ENCODE measurements at places on chromosomes 6 and 20.

DNA sequence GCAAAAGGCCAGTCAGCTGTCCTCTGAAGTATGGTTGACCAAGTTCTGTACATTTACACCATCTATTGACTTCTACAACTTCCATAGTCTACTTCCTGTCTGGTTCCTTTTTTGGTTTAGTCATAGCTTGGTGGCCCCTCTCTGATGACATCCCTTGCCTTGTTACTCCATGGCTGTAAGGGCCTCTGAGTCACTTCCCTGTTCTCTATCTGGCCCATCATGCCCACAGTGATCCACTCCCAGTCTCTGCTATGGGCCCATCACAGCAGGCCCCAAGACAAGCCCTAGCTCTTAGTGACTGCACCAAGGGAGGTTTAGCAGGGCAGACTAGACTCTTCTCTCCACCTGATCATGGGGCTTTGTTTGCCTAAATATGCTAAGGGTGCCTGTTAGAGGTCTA is 441.6 kb downstream of the HACE1 start:
- DNase-seq: no peak

DNA sequence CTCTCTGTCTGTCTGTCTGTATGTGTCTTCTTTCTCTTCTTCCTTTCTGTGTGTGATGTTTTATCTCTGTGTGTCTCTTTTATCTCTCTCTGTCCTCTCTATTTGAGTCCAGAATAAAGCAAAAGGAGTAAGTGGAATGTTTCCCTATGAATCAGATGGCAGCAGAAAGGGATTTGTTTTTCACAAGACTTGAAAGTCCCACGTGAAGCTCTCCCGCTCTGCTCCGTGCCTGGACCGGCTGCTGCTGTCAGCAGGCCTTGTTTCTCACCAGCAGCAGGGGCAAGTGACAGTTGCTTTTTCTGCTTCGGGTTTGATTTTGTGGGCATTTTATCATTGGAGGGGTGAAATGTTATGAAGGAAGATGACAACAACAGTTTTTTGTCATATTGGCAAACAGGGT is 212.7 kb downstream of the PACRG start:
- DNase-seq: no peak

GRCh38 chr6:162260027-162260426 is 467.5 kb downstream of the PRKN start:
- DNase-seq: no peak

GRCh38 chr6:52260634-52261033 is 16.3 kb upstream of the IL17F start:
- no peak for DNase-seq

DNA sequence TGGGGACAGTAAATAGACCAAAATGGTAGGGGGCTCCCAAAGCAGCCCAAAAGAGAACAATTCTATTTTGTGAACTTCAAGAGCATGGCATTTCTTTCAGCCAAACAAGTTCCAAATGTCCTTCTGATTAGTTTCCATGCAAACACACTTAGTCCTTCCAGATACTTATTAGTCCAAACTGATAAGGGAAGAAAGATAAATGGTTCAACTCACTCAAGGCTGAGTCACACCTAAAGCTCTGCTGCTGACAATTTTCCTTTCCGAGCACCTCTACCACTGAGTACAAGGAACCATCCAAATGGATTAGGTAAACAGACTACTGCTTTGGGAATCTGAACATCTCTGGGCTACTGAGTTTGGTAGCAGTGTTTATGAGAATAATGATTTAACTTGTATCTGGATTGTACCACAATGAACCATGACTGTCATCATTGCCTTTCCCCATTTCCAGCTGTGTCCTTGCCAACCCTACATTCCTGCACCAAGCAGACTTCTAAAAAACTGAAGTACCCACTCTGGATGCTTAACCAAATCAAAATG is 71.2 kb downstream of the TNFRSF21 start:
- DNase-seq: no peak

GRCh38 chr6:157253017-157253416 is 70.3 kb downstream of the TMEM242 start:
- DNase-seq: no peak

DNA sequence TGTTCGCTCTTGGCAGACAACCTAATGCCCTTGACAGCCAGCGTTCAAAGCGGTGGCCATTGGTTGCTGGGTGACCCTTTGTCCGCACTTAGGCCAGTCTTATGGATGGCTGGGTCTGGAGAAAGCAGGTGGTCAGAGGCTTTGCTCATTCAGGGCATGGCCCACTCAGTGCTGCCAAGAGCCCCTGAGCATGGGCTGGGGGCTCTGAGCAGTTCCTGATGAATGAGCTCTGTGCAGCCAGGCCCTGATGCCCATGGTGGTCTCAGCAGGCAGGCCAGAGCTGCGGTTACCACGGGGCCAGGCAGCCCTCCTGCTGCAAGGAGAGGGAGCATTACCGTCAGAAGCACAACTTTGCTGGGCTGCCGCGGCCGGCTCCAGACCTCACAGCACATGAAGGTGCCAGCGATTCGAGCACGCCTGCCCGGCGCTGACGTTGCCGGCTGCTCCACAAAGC is 36.3 kb downstream of the CDH4 start:
- no peak for DNase-seq

GRCh38 chr6:168152306-168152963 is 73.4 kb upstream of the FRMD1 start:
- no peak for DNase-seq

GRCh38 chr6:10518557-10519407 is 2.4 kb upstream of the GCNT2 start:
- no peak for DNase-seq

DNA sequence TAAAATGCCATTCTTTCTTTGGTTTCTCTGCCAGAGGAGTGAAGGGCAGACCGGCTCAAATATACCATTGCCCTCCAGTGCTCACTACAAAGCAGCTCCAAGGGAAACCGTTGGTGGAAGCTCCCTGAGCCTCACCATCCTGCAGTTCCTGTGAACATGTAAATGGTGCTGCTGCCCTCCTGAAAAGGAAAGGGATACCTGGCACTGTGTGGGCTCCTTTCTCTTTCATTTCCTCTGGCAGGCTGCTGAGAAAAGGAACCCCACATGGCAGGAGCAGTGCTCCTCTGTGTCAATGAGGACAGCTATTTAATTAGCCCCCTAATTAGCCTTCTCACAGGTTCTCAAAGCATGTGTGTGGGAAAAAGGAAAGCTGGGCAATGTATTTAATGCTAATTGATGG is 142.5 kb downstream of the KLHL32 start:
- DNase-seq: no peak

DNA sequence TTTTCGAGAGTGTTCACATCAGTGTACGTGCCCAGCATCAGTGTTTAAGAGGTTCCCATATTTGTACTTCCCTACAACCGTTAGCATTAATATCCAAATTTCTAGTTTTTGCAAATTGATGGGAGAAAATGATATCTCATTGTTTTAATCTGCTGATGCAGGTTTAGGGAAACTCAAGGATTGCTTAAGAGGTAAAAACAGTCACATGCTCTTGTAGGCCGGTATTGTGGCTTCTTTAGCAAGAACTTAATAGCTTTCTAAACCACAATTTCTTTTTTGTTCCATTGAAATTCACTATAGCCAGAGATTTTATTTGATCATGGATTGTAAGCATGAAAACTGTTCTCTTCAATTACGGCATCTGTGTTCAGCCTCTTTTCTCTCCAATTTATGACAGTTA is 29.5 kb downstream of the BEND6 start:
- no peak for DNase-seq

DNA sequence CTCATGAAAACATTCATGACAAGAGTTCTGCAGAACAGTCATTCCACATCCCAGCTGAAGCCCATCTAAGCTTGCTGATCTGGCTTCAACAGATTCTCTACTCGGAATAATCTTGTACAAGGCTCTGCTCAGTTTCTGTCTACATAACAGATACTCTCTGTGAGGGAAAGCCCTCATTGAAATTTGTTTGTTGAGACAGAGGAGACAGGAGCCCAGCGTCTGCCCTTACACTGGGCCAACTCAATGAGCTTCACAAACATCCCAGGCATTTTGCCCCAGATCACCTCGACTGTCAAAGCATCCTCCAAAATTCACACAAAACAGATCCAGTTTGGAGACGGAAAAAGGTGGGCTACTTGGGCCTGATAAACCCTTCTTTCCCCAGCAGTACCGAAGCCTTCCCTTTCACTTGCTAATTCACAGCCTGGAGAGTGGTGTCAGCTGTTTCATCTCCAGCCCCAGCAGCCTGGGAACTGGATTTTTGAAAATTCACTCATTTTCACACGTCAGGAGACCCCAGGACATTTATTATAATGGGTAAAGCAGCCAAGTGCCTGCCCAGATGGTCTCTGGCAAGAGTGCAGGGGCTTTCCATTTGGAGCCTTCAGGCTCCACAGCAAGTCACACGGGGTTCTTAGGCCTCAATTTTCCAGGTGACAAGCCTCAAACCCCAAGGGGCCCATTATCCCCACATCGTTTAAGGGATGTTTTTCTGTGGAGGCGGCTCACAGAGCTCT is 7.3 kb downstream of the CCDC167 start:
- no peak for DNase-seq

- no peak for DNase-seq
Observed at GRCh38 chr6:6826095-6826901, 237.8 kb downstream of the LY86 start.

DNA sequence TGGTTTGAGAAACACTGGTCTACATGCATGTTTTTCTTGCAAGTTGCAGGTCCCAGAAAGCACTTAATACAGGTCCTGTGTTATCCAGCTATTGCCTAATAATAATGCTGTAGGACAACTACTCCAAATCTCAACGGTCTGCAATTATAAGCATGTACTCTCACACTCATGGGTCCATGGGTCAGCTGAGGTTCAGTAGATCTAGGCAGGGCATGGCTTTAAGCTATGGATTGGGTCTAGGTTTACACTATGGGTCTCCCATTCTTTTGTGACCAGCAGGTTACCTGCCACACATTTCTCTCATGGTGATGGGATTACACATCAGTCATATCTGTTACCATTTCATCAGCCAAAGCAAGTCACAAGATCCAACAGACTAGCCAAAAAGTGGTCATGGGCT is 13.9 kb downstream of the ISM1 start:
- DNase-seq: no peak

Data from activated CD8-positive, alpha-beta memory T cell treated with anti-CD3 and anti-CD28 coated beads for 1 hour (primary cell).